ENCODE measurements at places on chromosomes 5 and 9.

- DNase-seq, result no peak
These were observed 419.9 kb downstream of the BNC2 start for GRCh38 chr9:16450578-16450977.

DNA sequence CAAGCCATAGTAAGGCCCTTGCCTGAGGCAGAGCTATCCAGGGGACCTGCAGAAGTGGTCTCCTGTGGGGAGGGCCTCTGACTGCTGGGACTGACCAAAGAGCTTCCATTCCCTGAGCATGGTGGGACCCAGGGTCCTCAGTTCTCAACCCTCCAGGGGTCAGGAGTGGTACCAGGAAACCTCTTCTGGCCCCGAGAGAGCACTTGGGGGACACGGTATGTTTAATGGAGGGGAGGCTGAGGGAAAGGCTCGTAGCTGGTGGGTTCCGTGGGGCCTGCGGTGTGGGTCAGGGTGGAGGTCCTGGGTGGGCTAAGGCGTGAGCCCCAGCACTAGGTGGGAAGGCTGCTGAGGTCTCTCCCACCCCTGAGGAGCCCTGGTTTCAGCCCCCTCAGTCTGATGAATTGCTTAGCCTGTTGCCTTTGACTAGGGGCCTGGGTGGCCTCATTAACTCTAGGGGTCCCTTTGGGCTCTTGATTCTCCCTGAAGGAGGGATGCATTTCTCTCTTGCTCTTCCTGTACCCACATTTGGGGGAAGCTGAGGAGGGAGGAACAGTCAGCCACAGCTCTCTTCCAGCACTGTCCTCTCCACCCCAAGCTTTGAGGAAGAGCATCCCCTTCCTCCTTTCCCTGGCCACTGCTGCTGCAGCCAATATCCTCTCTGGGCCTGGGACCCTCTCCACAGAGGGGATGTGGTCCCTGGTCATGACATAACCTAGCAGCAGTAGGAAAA, 34.0 kb downstream of the CSF1R start:
- no peak for DNase-seq

DNA sequence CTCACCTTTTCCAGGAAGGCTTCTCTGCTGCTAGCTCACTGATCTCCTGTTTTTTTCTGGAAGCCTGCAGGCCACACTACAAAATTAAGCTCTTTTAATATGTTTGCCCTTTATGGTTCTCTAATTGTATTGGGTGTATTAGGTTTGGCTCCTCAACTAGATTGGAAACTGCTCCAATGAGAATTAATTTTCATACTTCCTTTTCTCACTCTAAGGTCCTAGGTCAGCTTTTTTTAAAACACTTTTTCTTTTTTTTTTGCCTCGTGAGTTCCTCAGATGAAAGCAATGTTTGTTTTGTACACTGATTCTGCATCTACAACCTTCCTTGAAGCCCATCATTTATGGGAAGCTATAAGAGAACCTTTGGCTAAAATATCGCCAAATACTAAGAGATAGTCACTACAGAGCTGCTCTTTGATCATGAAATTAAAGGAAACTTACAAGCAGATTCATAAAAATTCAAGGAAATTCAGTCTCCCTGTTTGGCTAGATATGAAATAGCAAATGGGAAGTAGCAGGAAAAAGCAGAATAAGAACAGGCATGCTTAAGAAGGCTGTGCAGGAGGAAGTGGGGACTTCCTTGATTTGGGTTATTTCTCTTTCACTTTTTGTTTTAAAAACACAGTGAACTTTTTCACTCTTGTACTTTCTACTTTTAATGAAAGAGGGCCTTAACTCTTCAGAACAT, 55.2 kb upstream of the FYB1 start:
- DNase-seq, result no peak

- no peak for DNase-seq
These were observed 1865.4 kb downstream of the MAT2B start for GRCh38 chr5:165370794-165371193.

GRCh38 chr9:84937581-84937980, 268.1 kb downstream of the NTRK2 start:
- no peak for DNase-seq

- DNase-seq, result no peak
These were observed 20.7 kb downstream of the ANKRA2 start for GRCh38 chr5:73544429-73545402.

GRCh38 chr5:150625831-150626746, 14.4 kb upstream of the SYNPO start:
- DNase-seq, result no peak

- DNase-seq, result no peak
These were observed 205.5 kb upstream of the CDKN2B start for GRCh38 chr9:22214497-22215031.

DNA sequence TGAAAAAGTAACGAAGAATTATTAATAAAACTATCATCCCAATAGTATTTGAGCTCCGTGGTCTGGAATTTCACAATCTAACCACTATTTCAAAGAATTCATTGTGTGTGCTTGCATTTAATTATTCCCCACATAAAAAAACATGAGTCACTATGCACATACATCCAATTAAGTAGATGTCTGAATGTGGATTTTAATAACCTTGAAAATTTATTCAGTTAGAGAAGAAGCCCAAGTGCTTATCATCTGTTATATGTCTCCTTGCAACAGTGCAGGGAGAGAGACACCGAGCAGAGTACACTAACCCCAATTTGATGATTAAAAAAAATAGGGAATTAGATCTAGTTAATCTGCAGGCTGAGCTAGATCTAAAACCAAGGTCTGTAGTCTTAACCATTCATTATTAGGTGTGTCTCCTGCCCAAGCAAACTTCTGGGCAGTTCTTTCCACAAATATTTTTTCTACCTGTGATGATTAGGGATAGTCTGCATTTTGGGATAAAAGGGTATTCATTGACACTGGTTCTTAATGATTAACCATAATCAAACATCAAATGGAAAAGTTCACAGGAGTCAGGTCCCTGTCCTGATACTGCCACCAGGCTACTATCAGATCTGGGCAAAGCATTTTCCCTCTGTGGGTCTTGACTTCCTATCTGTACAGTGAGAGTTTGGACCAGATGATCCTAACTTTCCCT, 164.2 kb downstream of the GRIA1 start:
- no peak for DNase-seq
